ENCODE measurements at places on chromosomes 3 and 15.

GRCh38 chr15:58139989-58140522 is 1.9 kb downstream of the AQP9 start:
- no peak for DNase-seq

DNA sequence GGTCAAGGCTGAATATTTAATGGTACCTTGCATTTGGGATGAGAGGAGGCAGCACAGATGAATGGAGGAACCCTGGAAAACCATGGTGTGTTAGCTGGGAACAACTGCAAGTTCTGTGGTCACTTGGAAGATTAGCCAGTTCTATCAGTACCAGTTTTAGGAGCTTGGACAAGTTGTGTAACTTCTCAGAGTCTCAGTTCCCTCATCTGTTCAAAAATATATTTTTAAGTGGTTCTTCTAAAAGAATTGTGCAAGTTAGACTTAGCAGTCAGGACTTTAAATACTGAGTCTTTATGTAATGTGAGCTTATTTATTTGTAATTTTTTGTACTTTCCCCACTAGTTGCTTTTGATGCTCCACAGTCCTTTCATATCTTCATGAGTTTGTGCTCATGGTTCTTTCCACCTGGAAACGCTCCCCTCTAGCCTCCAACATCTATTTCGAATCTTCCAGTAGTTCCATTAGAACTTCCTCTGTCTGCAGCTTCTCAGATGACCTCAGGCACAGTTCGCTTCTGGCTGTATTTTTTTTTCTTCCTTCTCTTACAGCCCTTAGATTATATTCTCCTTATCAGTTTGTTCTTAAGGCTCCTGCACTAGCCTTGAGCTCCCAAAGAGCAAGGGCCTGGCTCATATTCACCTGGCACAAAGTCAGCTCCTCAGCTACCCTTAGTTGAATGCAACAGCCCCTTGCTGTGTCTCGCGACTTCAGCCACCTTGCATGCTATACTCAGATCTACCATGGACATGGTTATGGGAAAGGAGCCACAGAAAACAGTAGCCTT is 27.1 kb downstream of the ITPR1 start:
- DNase-seq, result no peak

- DNase-seq, result no peak
These were observed 42.9 kb downstream of the LINGO1 start for GRCh38 chr15:77589839-77590238.

GRCh38 chr3:53673722-53674350 is 172.4 kb downstream of the CHDH start:
- no peak for DNase-seq

DNA sequence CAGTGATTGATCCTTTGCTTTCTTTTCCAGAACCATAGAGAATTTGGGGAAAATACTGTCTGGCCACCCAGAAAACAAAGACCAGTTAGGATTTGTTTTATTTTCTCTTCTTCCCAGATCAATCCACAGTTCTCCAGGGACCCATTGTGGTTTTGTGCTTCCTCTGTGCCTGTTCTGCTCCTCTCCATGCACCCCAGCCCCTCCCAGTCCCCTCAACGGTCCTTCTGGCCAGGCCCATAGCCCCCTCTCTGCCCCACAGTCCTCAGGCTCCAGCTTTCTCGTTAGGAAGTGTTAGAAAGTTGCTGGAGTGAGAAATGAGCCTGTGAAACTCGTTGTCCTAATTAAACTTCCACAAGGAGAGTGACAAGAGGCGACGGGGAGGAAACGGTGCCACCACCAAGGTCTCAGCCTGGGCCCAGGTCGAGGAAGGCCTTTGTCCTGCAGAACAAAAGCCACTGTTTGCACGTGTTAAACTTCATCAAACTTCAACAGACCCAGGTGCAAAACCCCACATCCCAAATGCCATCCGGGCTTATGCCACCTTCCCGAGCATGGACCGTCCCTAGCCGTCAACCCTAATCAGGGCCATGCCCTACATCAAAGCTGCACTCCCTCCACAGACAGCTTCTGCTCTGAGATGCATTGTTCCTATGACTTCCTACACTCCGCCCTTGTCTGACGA is 18.7 kb upstream of the ALDH1A3 start:
- no peak for DNase-seq

- no peak for DNase-seq
These were observed 295.4 kb upstream of the IL12A start for GRCh38 chr3:159693226-159693625.

GRCh38 chr3:194458131-194458530 is 28.7 kb downstream of the ATP13A3 start:
- no peak for DNase-seq

DNA sequence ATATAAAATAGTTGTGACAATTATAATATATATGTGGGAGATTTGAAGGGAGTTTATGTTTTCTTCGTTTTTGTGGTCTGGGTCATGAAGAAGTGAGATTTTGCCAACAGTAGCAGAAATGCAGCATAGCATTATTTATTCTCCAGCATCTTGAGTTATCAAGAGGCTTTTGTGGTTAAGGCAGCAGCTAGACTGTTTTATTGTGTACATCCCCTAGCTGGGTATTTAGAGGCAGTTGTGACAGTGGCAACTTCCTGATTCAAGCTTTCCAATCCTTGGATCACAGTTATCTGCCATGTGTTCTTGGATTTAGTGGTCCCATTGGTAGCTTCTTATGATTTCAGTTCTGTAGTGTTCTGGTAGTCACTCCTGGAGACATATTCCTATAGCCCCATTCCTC is 29.0 kb downstream of the ARIH1 start:
- DNase-seq, result no peak

- DNase-seq, result no peak
These were observed 27.9 kb upstream of the PDE8A start for GRCh38 chr15:84953726-84954125.

DNA sequence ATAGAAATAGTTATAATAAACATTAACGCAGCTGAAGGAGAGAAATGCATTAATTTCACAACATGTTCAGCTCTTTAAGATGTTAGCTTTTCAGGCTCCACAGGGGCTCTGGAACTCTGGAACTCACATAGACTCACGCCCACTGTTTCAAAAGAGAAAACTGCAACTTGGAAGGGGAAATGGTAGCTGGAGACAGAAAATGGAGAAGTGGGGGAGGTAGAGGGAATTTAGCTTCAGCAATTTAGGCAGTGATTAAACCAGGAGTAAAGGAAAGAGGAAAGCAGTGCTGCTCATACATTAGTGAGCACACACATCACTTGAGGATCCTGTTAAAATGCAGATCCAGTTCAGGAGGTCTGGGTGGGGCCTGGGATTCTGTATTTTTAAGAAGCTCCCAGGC is 274.8 kb upstream of the TRIM42 start:
- DNase-seq, result no peak

GRCh38 chr15:79004336-79004735 is 59.5 kb upstream of the CTSH start:
- peak; percentile 88 for DNase-seq

DNA sequence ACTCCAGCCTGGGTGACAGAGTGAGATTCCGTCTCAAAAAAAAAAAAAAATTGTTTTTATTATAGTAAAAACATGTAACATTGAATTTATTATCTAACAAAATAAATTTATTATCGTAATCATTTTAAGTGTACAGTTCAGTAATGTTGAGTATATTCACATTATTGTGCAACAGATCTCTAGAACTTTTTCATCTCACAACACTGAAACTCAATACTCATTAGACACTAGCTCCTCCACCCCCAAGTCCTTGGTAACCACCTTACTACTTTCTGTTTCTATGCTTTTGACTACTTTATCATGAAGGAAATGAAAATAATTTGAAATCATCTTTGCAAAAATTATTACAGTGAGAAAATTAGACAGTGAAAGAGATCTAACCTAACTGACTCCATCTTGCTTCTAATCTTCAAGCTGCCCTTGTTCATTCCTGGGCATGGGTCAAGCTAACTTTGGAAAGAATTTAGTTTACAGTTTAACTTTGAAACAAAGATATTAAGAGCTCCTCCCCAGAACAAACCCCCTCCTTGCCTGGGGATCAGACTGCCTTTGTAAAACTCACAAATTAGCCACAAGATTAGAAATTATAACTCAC is 15.0 kb upstream of the FYCO1 start:
- no peak for DNase-seq

GRCh38 chr15:79025802-79026201 is 64.8 kb downstream of the RASGRF1 start:
- no peak for DNase-seq

DNA sequence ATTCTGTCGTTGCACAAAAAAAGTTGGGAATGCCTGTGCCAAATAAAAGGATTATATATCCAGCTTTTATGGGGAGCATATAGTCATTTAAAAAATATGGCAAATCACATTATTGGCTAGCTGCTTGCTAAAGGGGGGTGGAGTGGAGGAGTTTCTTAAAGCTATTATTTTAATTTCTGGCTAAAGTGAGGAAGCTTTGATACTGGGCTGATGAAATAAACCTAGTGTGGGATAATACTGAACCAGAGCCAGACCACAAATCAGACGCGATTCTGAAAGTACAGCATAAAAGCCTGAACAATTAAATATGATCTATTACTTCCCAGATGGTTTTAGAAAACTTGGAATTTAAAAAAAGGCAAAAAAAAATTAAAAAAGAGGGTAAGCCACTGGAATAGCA is 14.4 kb downstream of the POLR2M start:
- DNase-seq, result no peak

DNA sequence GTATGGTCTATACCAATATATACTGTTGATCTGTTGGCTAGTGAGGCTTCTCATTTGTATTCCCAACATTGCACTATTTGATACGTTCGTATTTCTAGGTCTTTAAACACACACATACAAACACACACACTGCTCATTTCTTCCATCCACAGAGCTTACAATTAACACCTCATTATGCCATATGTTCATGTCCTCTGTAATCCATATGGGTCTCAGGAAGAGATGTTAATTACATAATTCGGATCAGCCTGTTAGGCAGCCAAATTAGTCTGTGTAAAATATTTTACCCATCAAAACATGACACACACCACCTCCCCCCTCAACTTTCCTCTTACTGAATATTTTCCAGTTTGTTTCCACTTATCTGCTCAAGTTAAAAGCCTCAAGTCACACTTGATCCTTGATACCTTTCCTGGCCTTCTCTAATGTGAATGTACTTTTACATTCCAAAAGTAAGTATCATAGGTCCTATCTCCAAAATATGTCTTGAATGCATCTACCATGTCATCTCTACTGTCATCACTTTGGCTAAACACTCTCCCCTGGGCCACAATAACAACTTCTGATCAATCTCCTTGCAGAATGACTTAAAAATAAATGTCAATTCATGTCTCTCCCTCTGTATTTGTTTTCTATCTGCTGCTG is 28.2 kb downstream of the EOGT start:
- no peak for DNase-seq

GRCh38 chr15:49852756-49853155 is 231.9 kb downstream of the DTWD1 start:
- DNase-seq, result no peak

DNA sequence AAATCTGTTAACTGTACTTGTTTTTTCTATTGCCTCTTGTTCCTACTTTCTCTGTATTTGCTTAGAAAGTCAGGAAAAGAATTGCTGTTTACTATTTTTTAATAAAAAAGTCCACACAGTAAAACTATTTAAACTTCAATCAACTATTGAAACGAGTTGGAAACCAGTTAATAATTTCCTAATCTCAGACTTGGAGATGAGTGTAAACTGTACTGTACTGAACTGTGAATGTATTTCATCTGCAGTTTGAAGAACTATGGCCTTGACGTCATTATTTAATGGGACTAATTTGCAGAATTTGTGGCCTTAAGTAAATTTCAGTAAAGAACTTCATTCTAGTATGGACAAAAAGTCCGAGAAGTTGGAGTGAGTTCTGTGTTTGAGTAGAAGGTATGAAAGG is 89.1 kb downstream of the LRRC28 start:
- no peak for DNase-seq

- DNase-seq, result no peak
These were observed 12.1 kb upstream of the LOXL1 start for GRCh38 chr15:73914145-73914544.

GRCh38 chr3:192371870-192372400 is 355.4 kb downstream of the FGF12 start:
- no peak for DNase-seq

GRCh38 chr3:98699132-98699531 is 64.0 kb upstream of the ST3GAL6 start:
- DNase-seq, result peak; percentile 82

- DNase-seq, result peak; percentile 36
These were observed 392.3 kb downstream of the FEZF2 start for GRCh38 chr3:61981060-61981459.

DNA sequence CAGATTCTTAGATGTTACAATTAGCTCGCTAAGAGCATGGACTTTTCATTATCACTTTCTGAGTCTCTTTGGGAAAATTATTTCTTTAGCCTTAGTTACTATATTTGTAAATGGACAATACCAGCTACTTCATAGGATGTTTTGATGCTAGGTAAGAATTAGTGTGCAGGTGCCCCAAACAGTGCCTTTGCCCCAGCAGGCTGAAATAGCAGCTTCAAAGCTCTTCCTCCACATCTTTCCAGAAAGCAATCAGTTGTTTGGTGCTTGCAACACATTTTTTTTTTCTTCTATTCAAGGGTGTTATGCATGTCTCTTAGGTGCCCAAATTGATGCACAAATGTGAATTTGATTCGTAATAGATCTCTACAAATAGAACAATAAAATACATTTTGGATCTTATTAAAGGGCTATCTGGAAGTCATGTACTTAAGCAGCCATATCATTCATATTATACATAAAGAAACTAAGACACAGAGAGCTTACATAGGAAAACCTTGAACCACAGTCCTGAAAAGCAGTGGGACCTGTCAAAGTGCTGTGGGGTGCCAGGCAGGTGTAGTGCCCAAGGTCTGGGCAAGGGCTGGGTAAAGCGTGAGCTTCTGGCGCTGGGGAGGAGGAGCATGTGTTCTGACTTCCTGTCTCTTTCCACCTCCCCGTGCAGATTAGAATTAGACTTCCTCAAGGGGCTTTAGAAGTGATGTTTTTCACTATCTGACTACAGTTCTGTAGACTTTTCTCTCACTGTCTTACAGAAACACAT is 62.9 kb downstream of the FNDC3B start:
- no peak for DNase-seq

- DNase-seq, result no peak
These were observed 28.7 kb downstream of the ZIC4 start for GRCh38 chr3:147377412-147378367.

DNA sequence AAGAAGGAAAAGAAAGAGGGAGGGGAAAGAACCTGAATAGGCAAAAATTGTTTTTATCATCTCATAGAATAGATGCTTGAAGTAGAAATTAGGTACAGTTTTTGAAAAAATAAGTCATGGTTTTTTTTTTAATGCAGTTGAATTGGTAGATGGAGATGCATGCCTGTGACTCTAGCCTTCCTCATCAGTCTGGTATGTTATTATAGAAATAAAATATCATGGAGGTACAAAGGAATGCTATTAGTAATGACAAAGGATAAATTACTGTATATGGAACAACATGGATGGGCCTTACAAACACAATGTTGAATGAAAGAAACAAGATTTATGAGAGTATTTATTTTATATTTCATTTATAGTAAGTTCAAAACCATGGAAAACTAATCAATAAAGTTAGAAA is 162.4 kb upstream of the GALNT15 start:
- peak; percentile 43 for DNase-seq

All from M059J (cell line).